ENCODE measurements at places on chromosomes 7 and 10.

DNA sequence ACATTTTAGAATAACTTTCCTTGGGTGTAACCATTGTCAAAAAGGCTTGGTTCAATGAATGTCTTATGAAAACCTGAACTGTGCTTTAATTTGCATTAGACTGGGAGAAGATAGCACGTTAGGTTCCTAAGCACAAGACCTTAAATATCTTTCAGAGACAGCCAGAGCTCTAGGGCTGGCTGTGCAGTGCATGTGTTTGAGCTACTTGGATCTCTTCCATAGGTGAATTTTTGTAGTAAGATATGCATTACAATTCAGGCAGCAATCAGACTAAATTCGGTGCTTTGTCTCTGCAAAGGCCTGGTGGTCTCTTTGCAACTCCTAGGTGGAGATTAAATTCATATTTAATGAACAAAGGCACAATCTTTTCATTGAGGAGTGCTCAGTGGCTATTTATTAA is 192.0 kb downstream of the ZNF438 start:
- DNase-seq, result no peak

DNA sequence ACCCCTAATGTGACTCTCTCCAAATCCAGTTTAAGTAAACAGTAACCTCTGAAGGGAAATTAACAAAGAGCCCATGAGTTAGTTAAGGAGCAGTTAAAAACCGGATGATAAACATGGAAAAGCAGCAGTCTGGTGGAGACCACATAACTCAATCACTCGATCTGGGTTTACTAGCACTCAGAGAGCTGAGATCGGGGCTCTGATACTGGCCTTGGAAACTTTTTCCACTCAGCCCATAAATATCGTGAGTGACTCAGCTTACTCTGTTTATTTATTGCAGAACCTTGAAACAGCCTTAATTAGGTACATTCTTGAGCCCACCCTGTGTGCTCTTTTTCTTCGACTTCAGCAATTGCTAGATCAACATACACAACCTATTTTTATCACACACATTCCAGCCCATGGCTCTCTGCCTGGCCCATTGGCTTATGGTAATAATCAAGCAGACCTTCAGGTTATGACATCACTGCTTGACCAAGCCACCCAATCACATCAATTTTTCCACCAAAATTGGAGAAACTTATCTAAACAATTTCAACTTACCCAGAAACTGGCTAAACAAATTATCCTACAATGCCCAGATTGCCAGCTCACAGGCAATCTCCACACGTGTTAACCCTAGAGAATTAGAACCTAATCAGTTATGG is 82.2 kb upstream of the GPR22 start:
- no peak for DNase-seq

- no peak for DNase-seq
Observed at GRCh38 chr10:17450024-17450423, 4.4 kb downstream of the ST8SIA6 start.

DNA sequence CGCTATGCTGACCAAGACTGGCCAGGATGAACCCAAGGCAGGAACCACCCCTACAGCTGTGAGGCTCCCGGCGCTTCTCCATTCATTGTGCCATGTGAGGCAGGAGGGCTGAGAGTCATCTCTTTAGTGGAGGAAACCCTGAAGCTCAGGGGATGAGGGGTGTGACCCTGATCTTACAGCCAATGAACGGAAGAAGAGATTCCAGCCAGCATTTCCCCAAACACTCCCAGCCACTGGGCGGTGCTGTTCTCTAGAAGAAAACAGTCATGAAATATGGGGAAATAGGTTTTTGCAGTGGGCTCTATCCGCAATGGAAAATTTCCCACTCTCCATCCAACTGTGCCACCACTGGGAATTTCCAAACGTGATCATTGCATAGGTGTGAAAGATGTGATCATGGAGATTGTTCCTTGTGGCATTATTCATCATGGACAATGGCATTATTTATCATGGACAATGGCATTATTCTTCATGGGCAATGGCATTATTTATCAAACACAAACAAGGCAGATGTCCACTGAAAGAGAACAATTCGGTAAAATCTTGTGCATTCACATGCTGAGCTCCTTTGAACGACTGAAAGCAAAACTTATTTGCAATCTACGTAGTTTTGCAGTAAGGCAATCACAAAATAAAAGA is 14.0 kb upstream of the SLC18A2 start:
- no peak for DNase-seq

DNA sequence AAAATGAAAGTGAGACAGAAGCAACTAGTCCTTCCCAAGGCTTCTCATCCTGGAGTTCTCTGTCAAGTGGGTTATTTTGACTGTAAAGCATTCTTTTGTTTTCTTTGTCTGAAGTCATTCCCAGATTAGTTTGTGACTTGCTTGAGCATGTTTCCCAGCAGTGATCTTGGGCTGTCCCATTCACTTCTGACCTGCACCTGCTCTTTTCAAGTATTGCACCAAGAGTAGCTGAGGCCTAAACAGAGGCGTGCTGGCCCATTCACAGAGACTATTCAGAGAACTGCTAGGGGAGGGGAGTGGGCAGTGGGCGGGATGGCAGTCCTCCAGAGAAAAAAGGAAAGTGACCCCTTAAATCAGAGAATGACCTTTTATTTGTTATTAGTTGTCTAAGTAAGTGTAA is 61.3 kb downstream of the CACNA2D1 start:
- DNase-seq, result no peak

DNA sequence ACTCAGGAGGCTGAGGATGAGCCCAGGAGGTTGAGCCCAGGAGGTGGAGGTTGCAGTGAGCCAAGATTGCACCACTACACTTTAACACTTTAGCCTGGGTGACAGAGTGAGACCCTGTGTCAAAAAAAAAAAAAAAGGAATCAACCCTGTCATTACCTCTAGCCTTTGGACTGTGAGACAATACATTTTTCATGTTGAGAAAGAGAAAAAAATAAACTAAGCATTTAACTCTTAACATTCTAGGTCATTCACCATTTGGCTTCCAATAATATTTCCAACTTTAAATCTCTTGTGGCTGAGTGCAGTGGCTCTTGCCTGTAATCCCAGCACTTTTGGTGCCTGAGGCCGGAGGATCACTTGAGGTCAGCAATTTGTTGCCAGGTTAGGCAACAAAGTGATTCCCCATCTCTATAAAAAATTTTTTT is 41.9 kb upstream of the TPST1 start:
- DNase-seq, result no peak

DNA sequence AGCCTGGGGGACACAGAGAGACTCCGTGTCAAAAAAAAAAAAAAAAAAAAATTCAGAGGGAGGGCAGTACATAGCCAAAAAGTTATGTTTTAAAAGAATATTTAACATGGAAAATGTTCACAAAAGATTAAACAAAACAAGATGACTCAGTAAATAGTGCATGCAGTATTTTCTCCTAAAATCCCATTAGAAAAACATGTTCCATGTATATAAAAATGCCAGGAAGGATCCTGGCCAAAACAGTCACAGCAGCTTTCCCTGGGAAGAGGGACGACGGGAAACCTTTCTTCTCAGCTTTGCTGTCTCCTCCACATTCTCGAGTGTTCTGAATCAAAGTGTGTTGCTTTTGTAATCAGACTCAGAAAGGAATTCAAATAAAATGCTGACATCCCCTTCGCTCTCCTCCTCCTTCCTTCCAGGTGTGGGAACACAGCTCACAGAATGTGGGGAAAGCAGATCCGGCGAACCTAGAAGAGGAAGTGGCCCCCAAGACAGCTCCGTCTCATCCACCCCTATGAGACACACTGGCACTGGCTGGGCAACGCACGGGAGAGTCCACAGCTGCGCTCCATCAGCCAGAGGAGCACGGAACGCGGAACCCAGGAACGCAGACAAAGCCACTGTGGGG is 139.4 kb downstream of the MAD1L1 start:
- DNase-seq, result no peak

DNA sequence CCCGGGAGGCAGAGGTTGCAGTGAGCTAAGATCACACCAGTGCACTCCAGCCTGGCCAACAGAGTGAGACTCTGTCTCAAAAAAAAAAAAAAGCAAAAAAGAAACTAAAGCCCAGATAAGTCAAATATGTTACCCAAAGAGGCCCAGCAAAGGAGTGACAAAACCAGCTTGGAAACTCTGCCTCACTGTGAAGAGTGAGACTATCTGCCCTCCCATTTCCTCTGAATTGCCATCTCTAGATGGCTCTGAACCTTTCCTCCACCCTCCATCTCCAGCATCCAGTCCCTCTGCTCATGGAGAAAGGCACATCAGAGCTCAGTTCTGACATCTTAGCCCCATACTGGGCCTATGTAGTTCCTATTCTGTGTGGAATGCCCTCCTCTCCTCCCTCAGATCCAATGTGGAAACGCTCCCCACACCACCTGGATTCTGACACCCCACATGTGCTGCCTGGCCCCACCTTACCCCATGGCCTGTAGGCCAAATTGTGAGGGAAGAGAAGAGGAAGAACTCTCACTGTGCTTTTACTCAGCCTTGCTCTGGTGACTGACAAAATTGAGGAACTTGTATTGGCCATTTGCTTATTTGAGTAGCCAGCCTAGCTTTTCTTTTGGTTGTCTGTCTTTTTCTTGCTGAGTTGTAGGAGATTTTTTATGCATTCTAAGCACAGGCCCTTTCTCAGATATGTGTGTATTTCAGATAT is 18.0 kb upstream of the NUDCD3 start:
- DNase-seq, result no peak

DNA sequence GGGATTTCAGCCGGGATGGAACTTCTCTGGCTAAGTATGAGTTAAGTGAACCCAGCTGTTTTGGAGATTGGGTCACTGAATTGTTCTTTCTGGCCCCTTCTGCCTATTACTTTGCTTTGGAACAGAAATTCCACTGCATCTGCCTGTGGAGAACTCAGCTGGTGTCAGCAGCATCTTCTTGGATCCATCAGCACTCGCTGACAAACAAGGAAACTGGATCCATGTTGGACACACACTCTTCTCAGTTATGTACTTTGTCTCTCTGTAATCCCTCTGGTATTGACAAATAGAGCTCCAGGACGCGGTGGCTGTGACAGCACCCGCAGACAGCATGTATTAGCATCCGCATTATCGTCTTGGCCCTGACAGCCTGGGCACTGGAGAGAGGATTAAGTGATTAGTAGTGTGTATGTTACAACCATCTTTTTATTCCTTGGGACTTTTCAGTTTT is 73.0 kb upstream of the BMPER start:
- DNase-seq, result no peak

DNA sequence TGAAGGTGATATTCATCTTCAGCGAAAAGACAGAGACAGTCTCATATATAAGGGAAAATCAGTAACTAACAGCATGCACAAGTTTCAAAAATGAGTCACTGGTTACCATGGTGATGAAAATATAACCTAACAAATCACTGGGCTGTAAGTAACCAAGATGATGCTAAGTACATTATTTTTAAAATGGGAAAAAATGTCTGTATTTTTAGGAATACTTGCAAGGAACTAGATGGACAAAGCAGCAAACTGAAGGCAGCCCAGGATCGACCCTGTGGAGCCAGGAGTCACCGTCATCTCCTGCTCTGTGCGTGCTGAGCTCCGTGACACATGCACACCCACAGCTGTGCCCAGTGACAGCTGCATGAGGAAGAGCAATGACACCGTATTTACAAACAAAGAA is 137.3 kb downstream of the ELMO1 start:
- DNase-seq, result peak; percentile 27

GRCh38 chr10:5514226-5514850 is 10.4 kb upstream of the CALML3 start:
- DNase-seq, result no peak

DNA sequence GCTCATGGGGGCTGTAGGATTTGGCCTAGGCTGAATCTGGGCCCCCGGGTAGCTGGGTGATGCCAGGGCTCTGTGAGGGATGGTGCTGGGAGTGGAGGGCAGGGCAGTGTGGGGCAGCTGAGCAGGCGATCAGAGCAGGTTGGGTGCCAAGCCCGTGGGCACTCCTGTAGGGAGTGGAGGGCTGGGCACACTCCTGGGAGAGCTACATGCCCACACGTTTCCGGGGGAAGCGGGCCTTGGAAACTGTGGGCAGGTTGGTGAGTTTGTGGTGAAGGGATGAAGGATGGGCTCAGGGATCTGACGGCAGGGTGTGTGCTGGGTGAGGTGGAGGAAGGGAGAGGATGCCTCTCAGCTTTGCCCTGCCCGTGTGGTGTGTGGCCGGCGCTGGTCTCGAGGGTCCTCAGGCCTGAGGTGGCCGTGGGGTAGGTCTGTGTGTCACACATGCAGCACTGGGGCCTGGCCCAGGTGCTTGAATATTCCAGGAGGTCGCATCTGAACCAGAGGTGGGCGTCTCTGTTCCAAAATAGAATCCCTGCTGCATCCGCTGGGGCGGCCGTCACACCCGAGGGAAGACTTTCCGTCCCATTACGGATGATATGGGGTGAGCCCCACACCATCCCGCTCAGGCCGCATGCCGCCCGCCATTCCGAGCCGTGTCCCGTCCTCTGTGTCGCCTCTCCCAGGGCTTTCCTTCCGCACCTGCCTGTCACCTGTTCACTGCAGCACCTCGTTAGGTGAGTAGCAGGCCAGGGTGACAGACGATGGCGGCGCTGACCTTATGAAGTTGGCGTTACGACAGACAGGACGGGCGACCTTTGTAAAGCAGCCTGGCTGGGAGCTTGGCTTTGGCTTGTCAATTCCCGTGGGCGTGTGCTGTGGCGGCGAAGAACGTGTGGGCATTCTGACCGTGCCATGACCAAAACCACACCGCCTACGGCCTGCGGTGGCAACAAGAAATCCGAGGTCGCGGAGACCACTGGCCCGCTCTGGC is 143.6 kb downstream of the ACTR3B start:
- no peak for DNase-seq

- DNase-seq, result peak; percentile 63
Observed at GRCh38 chr7:158587162-158588084, at the start of gene PTPRN2. Gene PTPRN2 (minus strand): TSS chr7:158587823.

- no peak for DNase-seq
Observed at GRCh38 chr10:12980102-12980661, 21.3 kb downstream of the CCDC3 start.

DNA sequence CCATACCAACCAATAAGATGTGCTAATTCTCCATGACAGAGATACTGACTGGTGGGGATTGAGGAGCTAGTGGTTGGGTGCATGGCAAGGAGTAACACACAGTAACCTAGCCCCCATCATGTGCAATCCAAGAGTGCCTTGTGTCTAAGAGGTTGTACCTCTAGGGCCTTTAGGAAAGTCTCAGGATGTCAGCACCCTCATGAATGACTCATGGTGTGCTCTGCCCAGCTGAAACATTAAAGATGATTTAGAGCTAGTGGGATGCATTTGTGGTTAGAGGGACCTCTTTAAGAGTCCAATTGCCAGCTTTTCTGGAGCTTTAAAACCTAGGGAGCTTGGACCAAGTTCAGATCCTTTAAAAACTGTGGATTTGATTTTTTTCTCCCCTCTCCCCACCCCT is 181.1 kb downstream of the HERPUD2 start:
- DNase-seq, result no peak

GRCh38 chr7:112880818-112881418 is 90.7 kb upstream of the TMEM168 start:
- DNase-seq, result no peak

All from stimulated activated CD4-positive, alpha-beta T cell treated with anti-CD3 and anti-CD28 coated beads, Interleukin-4, amount 100 ng/mL, for 48 hours (primary cell).